ENCODE measurements at places on chromosomes 1 and 21.

- DNase-seq: no peak
These were observed 13.1 kb downstream of the CFAP298 start for GRCh38 chr21:32599091-32599490.

- DNase-seq: peak; percentile 56
These were observed 10.2 kb upstream of the CHIT1 start for GRCh38 chr1:203239526-203240305.

DNA sequence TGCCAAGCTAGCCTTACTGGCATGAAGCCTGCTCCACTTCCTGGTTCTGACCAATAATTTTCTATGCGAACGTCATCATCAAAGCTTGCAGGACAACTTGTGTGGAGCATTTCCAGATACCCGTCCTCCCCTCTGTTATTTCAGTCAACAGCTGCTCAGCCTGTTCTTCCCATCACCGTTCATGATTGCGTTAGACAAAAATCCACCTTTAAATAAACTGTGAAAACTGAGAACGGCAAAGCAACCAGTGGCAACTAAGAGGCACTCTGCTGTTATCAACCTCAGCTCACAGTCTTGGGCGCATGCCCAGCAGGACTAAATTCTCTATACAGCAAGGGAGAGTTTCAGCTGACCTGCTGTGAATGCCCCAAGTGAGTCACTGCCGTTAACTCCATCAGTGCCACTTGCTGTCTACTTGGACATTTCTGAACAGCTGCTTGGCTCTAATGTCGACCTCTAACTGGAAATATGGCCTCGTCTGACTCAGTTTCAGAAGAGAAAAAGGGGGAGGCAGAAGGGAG, 207.4 kb upstream of the RUNX1 start:
- peak; percentile 94 for DNase-seq

DNA sequence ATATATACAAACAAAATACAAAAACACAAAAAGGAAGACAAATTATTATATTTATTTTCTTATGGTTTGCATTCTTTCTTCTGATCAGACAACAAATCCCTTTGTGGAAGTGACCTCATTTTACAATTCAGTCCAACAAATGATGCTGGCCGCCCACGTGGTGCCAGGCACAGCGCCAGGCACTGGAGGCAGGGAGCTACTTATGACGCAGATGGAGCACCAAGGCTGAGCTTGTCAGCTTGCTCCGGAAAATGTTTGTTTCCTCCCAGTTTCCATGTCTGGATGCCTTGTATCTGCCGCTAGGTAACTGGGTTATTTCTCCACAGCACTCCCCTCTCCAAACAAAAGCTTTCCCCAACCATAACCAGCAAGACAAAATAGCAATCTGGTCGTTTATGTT, 30.7 kb upstream of the CD34 start:
- DNase-seq: no peak

DNA sequence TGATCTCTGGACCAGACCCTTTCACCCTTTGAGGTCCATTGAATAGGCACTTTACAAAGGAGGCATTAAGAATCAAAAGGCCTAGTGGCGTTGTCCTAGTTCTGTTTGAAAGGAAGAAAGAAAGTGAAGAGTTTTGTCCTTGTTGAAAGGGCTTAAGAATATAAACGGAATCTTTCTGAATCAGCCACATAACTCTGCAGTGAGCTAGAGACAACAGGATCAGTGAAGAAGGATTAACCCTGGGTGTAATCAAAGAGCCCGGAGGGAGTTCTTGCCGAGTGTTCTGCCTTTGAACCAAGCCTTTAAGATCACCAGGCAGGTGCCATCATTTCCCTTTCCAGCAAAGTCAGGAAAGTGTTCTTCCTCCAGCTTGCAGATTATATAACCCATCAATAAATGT, 54.8 kb upstream of the CNTN2 start:
- DNase-seq: no peak

- no peak for DNase-seq
These were observed at the start of gene TNFAIP8L2 for GRCh38 chr1:151156515-151156819. Gene TNFAIP8L2, plus strand, starts transcription at chr1:151156649. Its CDS starts 2,049 bp downstream, at chr1:151158698.

DNA sequence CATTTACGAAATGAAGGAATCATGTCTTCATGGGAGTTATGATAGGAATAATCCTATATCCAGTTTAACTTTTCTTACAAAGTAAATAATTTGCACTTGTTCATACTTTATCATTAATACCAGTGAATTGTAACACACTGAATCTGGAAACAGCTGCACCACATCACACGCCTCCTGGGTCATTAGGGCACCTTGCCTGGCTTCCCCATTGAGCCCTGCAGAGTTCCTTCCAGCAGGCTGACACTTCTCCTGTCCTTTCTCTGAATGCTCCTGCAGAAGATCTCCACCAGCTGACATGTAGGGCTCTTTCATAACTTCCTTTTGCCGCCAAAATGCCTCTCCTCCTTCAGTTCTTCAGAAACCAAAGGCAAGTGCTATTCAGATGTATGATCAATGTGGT, 201.1 kb downstream of the DAB1 start:
- no peak for DNase-seq

- no peak for DNase-seq
These were observed 88.0 kb downstream of the HIVEP3 start for GRCh38 chr1:41830726-41831125.

DNA sequence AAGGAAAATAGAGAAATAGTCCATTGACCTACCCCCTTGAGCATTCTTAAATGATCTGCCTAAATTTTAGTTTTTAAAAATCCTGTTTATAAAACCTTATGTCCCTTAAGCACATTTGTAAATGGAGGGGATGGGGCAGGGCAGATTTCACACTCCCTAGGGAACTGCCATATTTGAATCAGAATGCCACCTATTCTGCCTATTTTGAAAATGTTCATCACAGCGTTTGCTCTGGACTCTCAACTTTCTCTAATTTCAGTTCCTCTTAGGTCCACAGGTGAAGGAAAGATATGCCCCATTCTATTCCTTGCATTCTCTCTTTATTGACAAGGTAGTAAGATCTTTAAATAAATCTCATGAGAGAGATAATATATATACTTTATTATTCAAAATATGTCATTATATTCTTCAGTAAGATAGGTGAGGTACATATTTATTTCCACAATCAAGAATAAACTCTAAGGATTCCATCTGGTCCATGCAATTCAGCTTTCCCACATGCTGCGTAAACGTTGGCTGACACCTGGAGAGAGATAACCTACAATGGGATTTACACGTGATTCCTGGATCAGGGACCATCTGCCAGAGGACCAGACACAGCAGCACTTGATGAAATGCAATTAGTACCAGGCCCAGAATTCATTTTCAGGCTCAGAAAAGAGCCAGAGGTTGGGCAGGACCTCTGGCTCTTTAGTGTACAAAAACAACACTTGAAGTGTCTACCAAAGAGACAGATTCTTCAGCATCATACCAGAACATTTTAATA, 1.2 kb upstream of the LPGAT1 start:
- no peak for DNase-seq

DNA sequence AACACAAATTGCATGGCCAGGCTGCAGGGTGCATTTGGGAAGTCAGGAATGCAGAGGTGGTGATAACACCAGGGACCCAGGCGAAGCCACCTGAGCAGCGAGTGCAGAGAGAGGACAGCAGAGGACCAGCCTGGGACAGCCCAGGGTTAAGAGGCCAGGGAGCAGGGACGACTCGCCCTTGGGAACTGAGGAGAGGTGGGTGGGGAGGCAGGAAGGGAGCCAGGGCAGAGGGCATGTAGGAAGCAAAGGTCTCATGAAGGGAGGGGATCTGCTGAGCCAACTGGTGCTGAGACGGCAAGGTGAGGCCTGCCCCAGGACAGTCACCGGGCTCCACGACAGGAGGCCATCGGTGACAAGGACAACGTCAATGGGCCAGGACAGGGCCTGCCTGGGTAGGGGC, 16.4 kb downstream of the KIF17 start:
- DNase-seq: no peak

DNA sequence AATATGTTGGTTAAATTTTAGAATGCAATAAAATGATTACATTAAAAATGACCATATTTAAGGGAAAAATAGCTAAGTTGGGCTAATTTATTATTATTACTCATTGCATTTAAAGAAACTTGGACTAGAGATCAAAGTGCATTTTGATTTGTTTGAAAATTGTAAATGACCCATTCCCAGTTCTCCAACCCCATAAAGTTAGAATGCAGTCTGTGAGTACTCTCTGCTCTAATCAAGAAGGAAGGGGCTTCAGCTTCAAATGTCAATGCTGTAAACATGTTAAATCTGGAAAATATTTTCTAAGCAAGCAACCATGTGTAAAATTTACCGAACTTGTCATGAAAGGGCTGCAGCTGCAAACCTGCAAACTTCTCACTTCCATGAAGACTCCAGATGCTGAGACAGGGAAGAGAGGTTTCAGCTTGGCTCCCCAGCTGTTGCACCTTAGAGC, 232.7 kb downstream of the TTLL7 start:
- DNase-seq: no peak

DNA sequence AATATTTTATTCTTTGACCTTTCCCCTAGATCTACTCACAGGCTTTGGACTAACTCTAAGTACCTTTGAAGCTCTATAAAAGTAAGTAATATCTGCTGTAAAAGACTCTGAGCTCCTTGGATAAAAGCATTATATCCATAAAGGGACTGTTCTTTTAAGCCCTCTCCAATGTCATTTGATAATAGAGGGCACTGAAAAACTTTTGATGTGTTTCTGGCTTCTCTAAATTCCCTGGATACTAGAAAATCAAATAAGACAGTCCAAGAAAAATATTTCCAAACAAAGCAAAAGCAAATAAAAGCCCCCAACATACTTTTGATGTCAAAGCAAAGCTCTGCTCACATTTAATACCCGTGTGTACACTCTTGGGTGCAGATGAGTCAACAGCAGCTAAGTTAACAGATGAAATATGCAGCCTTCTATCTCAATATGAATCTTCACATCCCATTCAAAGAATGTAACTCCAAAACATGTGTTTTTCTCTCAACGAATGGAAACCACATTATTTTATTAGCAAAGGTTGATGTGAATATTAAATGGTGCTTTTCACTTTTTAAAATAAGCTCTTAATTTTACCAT, 230.3 kb downstream of the CENPF start:
- DNase-seq: no peak

DNA sequence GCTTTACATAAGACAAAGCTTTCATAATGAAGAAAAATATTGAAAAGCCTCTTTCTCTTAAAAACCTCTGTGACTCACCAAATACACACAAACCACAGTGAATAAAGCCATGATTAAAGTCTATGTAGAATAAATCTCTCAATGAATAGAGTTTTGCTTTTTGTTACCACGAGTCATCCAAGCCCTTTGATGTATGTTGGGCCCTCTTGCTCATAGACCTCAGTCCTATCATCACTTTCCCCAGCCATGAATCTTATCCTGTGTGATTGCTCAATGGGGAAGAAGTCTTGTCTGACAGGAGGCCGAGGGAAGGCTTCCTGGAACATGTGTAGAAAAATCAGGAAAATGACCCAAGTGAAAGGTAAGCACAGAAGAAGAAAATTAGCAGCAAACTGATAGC, 60.8 kb downstream of the NGF start:
- DNase-seq: no peak

DNA sequence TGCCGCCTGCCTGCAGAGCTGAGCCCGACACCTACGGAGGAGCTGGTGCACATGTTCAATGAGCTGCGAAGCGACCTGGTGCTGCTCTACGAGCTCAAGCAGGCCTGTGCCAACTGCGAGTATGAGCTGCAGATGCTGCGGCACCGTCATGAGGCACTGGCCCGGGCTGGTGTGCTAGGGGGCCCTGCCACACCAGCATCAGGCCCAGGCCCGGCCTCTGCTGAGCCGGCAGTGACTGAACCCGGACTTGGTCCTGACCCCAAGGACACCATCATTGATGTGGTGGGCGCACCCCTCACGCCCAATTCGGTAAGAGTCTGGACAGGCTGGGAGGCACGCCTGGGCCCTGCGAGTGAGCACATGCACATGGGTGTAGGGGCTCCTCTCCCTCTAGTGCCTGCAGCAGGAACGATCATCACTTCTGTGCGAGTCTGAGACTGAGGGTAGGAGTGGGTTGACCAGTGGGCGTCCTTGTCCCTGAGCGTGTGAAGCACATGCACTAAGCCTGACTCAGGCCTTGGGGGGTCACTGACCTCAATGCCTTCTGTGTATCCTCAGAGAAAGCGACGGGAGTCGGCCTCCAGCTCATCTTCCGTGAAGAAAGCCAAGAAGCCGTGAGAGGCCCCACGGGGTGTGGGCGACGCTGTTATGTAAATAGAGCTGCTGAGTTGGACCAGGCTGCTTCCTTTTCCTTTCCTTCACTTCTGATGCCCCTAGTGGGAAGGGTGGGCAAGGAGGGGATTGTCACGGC, 6.9 kb downstream of the DMAP1 start:
- DNase-seq: no peak

DNA sequence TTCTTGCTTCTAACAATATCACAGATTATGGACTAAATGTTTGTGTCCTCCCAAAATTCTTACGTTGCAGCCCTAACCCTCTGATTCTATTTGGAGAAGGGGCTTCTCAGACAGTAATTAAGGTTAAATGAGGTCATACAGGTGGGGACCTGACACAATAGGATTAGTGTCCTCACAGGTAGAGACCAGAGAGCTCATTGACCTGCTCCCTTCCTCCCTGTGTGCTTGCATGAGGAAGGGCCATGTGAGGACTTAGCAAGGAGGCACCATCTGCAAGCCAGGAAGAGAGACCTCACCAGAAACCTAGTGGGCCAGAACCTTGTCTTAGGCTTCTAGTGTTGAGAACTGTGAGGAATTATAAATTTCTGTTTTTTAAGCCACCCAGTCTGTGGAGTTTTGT, 322.6 kb downstream of the SMYD3 start:
- no peak for DNase-seq

- no peak for DNase-seq
These were observed 20.4 kb downstream of the PRMT6 start for GRCh38 chr1:107076841-107077240.

- DNase-seq: no peak
These were observed at the start of gene LGALS8 for GRCh38 chr1:236523704-236524141. Gene LGALS8, plus strand, starts transcription at chr1:236523982. Its CDS starts 2,089 bp downstream, at chr1:236526071.

- no peak for DNase-seq
These were observed 239.0 kb downstream of the PTPRU start for GRCh38 chr1:29475326-29475725.

GRCh38 chr1:235939480-235939775, 72.7 kb upstream of the LYST start:
- no peak for DNase-seq

DNA sequence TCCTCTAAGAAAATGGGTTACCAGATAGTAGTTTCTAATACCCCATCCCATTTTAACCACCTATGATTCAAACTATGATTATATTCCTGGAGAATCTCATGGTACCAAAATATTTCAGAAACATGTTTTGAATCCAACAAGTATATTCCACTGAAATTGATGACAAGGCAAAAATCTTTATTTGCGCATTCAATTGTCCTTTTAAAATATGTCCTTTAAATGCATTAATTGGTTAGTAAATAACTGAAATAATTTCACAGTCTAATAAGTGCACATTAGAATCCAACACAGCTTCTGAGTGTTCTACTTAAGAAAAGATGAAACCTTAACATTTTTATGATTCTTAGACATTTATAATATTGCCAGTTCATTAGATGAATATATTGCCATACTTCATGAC, 356.6 kb downstream of the SETD4 start:
- no peak for DNase-seq

- peak; percentile 30 for DNase-seq
These were observed 5.8 kb upstream of the MX1 start for GRCh38 chr21:41419921-41420862.

- DNase-seq: no peak
These were observed 561.8 kb downstream of the KIF26B start for GRCh38 chr1:245716561-245716960.

Measured in LNCaP clone FGC (cell line).